ENCODE measurements at places on chromosomes 7 and 10. TPM values are rescaled to one million over a fixed set of nuclear protein-coding genes. Genes with fewer than 3 reads are reported as not detected.

GRCh38 chr10:112950714-112951358 is 789 bp downstream of the TCF7L2 start:
- H3K27me3 ChIP-seq = no peaks in the 10 kb centered on the region
- H3K4me1 ChIP-seq = peaks cover 34% of the 10 kb centered on the region
- peak overlapping the region; percentile 91 for H3K27ac ChIP-seq
- H3K36me3 ChIP-seq = no peaks in the 10 kb centered on the region
- peak; percentile 40 for DNase-seq

DNA sequence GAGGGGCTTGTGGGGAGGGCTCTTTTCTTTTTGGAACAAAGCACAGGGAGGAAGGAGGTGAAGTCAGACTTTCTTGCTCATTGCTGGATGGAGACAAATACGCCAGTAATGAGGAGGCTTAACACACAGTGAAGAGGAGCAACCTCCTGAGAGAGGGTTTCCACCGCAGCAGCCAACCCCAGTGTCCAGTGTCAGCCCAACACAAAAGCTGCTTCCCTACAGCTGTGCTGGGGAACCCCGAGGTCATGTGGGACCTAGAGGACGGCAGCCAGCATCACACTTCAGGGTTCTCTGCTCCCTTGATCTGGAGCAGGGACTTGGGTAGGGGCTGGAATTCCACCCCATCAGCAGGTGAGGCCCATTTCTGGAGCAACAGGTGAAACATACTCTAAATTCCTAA is 7.7 kb downstream of the BLNK start:
- DNase-seq = no peak
- no peaks in the 10 kb centered on the region for H3K4me1 ChIP-seq

GRCh38 chr10:122138831-122139625 is 132.1 kb upstream of the BTBD16 start:
- H3K4me1 ChIP-seq = peaks cover 35% of the 10 kb centered on the region
- no peak for DNase-seq
- no peak overlapping the region for H3K4me3 ChIP-seq

DNA sequence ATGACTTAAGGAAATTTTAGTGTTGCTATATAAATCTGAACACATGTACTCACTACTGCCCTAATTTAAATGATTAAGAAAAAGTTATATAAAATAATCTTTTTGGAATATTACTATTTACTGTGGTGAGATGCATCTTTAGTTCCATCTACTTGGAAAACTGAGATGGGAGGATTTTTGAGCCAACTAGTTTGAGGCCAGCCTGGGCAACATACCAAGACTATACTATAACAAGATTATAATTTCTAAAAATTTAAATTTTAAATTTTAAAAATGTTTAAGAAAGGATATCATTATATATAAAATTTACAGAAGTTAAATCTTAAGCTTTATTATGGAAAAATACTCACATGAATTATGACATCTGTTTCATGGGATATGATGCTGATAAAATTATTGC is 530.8 kb upstream of the IGFBP3 start:
- DNase-seq = no peak
- H3K27me3 ChIP-seq = no peaks in the 10 kb centered on the region
- no peaks in the 10 kb centered on the region for H3K36me3 ChIP-seq
- H3K4me3 ChIP-seq = no peak overlapping the region

DNA sequence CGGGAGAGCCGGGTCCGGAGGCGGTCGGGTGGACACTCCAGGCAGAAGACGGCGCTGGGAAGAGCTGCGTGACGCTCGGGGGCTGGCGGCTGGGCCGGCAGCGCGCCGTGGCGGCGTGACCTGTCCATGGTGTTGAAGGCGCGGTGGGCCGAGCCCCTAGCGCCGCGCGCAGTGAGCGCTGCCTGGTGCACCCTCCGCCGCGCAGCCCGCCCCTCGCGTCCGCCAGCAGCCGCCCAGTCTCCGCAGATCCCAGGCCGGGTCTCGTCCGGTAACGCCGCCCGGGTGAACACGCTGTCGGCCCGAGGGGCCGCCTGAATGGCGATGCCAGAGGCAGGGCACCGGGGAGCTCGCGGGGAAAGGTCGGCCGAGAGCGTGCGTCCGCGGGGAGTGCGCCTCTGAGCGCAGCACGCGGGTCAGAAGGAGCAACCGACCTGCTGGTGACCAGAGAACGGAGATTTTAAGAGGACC is 657 bp upstream of the TMEM178B start:
- peak overlapping the region; percentile 12 for H3K4me3 ChIP-seq
- H3K27ac ChIP-seq = no peak overlapping the region
- DNase-seq = peak; percentile 31
- no peaks in the 10 kb centered on the region for H3K36me3 ChIP-seq
- H3K27me3 ChIP-seq = peaks cover 39% of the 10 kb centered on the region

- H3K4me1 ChIP-seq = peaks cover 14% of the 10 kb centered on the region
- no peaks in the 10 kb centered on the region for H3K27me3 ChIP-seq
Measured at GRCh38 chr10:89003344-89003743, 12.7 kb downstream of the FAS start.

GRCh38 chr7:156374335-156374734 is 266.2 kb upstream of the RNF32 start:
- no peaks in the 10 kb centered on the region for H3K36me3 ChIP-seq
- no peak overlapping the region for H3K4me3 ChIP-seq
- no peaks in the 10 kb centered on the region for H3K4me1 ChIP-seq

The HOGA1 gene
- total RNA-seq = 0.91 TPM

The FGFBP3 gene
- 0.38 TPM for total RNA-seq

The CELF2 gene
- total RNA-seq = 42.6 TPM

The PPP1R17 gene
- total RNA-seq = not detected

The ERVW-1 gene
- not detected for total RNA-seq

Measured in endothelial cell of umbilical vein (primary cell).